Ascending aorta (tissue), 2 donors: ENCODE measurements at places on chromosomes 3 and 15. TPM values are rescaled to one million over a fixed set of nuclear protein-coding genes. Genes with fewer than 3 reads are reported as not detected.

The C3orf22 gene
- total RNA-seq: not detected

The PIERCE2 gene
- not detected for total RNA-seq

The SEMA3G gene
- total RNA-seq: 163 TPM

The STXBP5L gene
- not detected for total RNA-seq
